Left ventricle myocardium superior (tissue), 1 donor: ENCODE measurements at places on chromosomes 4 and X.

DNA sequence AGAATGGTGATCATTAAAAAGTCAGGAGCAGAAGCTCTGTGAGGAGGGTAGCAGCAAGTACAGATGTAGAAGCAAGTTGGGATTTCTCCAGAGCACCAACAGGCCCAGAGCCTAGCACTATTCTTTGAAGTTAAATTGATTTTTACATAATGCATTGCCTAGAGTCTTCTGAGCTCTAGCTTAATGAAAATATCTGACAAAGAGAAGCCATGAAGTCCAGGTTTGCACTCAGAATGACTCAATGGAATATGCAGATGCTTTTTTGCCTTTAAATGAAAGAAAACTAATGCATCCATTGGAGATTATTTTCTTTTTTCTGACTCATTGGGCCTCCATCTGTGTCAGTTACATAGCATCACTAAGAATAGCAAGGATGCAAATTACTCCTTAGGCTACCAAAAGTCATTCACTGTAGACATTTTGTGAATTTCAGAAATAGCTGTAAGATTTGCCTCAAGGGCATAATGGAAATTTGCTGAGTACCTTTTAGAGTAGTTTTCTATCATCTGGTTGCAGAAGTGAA lies 91.0 kb downstream of the EDA2R start:
- DNase-seq = no peak

- no peak for DNase-seq
Observed at GRCh38 chr4:108382751-108383150, 214.0 kb upstream of the LEF1 start.

DNA sequence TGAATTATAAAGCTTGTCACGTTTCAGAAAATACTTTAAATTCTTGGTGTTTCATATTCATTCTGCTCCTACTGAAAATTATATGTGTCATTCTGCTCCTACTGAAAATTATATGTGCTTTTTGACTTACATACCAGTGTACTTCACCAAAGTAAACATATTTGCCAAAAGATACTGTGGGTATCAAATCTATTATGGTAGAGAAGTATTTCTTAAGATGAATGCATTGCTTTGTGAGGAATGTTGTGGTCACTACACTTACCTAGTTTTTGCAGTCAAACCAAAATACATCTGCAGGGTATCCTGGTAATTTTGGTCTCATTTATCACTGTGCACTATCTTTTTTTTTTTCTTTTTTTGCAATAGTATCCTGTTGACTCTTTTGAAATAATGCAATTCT lies 287.7 kb upstream of the MAD2L1 start:
- no peak for DNase-seq

GRCh38 chr4:1011022-1011665 lies at the start of gene FGFRL1:
Gene FGFRL1 (plus strand): TSS chr4:1011626. CDS start chr4:1012486, 860 bp downstream.
- DNase-seq = peak; percentile 97

- peak; percentile 71 for DNase-seq
Observed at GRCh38 chr4:86891762-86892635, at the start of gene C4orf36. Gene C4orf36 (minus strand): TSS chr4:86892422. CDS start chr4:86891520, 902 bp downstream.

DNA sequence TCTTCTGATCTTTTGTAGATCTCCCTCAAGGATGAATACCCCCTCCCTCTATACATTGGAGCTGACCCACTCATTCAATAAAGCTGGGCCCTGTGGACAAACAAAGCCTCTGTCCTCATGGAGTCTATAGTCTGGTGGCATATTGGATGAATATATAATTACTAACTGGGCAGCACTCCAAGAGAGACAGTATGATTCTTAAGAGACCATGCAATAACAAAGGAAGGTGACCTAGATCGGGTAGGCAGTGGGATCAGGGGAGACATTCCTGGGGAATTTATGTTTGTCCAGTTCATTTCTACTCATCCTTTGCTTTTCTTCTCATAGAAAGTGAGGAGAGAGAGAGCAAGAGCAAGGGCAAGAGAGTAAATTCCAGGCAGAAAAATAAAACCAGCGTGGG lies 23.5 kb upstream of the CXCL13 start:
- DNase-seq = no peak

GRCh38 chr4:185997296-185997695 lies 71.7 kb upstream of the TLR3 start:
- DNase-seq = peak; percentile 78

GRCh38 chrX:57607295-57608187 lies 15.7 kb downstream of the ZXDB start:
- no peak for DNase-seq

DNA sequence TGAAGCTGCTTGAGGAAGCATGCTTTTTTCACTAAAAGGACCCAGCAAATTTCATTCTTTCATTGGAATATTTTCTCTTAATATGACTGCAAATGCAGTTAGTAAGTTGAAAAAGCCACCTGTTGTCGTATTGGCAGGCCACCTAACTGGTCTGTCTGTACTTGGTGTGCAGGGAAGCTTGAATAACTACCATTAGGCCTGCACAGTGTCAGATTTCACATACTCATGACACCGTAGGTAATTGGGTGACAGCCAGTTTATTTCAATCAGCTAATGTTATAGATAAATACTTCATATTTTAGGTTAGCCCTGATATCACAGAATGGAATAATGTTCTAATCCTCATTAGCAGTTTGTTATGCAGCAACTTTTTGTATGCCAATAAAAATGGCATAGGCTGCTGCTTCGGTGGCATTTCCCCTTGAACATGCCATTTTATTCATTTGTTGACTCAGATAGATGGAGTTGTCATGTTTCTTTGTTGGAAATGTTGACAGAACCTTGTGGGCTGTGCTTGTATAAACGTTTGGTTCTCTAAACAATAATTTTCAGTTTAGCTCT lies 173.7 kb downstream of the RPA4 start:
- no peak for DNase-seq
